ENCODE measurements at places on chromosomes 7 and 10.

- DNase-seq = no peak
Observed at GRCh38 chr10:43596546-43596945, 9.7 kb upstream of the ZNF485 start.

- DNase-seq = no peak
Observed at GRCh38 chr7:38217672-38218071, 39.6 kb downstream of the STARD3NL start.

- DNase-seq = no peak
Observed at GRCh38 chr10:113554214-113554613, 1.4 kb downstream of the HABP2 start.

DNA sequence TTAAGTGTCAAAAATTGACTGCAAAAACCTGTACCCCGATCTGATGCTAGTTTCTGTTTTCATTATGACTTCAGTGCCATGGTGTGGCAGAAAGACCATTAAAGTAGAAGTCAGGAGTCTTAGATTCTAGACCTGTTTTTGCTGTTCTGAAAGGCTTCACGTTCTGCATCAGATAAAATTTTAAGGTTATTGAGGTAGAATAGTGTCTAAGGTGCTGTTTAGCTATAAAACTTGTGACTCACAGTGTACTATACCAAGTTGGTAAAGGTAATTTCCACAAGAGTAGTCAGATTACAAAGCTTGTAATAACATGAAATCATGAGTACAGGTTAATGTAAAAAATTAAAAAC is 38.6 kb downstream of the ZNRF2 start:
- no peak for DNase-seq

GRCh38 chr7:118252087-118252486 is 27.6 kb downstream of the ANKRD7 start:
- no peak for DNase-seq

- DNase-seq = no peak
Observed at GRCh38 chr7:37932543-37932942, 12.1 kb downstream of the EPDR1 start.

DNA sequence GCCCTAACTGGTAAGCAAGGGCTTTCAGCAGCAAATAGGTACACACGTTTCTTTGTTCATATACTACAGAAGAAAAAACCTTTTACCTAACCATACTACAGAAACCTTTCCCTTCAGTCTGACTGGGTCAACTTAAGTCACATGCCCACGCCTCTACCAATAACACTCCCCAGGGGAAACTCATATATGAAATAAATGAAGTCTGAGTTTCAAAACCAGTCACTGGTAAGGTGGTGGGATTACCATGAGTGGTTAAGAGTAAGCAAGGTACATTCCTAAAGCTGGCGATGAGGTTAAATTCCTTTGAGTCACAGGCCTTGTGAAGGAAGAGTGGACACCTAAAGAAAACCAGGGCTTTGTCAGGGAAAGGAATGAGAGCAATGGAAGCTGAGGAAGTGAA is 21.4 kb upstream of the KIF20B start:
- no peak for DNase-seq

- DNase-seq = no peak
Observed at GRCh38 chr10:86968271-86968993, at the start of gene ADIRF. Gene ADIRF, plus strand, starts transcription at chr10:86968482. Its CDS starts 63 bp downstream, at chr10:86968545.

DNA sequence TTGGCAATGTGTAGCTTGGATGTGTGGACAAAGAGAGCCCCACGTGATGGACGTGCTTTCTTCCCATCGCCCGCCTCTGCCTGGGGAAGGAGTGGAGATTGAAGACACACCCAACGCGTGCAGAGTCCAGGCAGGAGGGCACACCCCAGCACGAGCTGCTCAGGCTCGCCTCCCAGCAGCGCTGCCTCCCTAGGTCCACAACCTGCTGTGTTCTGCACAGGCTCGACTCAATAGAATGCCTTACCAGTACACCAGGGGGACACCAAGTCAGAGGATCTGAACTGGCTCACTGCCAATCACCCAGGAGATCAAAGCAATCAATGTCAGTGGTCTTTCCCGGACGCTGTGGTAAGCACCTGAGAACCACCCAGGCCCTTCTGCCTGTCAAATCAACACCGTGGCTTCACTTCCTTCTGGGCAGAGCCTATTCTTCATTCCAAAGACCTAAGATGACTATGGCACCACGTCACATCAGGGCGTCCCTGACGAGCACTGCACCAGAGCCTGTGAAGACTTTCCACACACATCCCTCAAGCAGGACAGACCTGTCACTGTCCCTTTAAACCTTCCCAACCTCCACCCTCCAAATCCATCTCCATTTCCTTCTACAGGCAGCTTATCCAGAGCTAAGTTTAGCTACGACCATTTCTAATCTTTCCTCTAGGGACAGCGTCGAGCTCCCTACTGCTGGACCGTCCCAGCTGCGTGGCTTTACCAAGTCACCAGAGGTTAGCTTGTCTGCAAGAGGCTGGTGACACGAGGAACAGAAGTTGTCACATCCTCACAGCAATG is 72.3 kb downstream of the AMZ1 start:
- DNase-seq = peak; percentile 67

- no peak for DNase-seq
Observed at GRCh38 chr10:92164036-92164696, 126.7 kb downstream of the CPEB3 start.

GRCh38 chr7:55194522-55194921 is 170.6 kb upstream of the LANCL2 start:
- DNase-seq = no peak

- DNase-seq = no peak
Observed at GRCh38 chr10:17021656-17022465, 107.8 kb downstream of the CUBN start.

- peak; percentile 4 for DNase-seq
Observed at GRCh38 chr10:79628988-79629954, 18.5 kb downstream of the SFTPA1 start.

- DNase-seq = no peak
Observed at GRCh38 chr7:81816312-81816711, 46.5 kb upstream of the HGF start.

DNA sequence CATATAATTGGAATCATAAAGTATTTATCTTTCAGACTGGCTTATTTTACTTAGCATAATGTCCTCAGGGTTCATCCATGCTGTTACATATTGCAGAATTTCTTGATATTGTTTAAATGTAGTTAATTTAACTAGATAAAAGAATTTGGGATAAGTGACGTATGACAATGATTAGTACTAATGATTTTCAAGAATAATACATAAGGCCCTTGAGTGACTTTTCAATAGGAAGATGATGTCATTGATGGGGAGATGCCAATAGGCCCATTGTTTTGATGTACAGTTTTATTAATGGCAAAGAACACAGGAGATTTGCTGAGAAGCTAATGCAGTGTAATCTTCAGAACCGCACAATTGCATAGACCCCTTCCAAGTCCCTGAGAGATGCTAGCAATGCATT is 537.4 kb upstream of the PHF14 start:
- DNase-seq = no peak

DNA sequence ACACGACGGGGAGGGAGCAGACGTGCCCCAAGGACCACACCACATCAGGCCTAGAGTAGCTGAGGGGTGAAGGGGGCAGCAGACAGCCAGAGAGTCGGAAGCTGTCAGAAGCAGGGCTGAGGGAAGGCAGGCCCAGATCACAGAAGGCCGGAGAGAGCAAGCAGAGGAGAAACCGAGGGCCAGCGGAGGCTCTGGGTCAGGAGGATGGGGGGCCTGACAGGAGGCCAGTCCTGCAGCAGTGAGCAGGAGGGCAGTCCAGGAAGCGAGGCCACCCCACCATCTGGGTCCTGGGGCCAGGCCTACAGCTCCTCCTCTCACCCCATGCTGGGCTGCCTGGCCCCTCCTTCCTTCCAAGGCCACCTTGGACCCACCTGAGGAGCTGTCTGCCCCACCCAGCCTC is 20.3 kb downstream of the SLIT1 start:
- DNase-seq = no peak

DNA sequence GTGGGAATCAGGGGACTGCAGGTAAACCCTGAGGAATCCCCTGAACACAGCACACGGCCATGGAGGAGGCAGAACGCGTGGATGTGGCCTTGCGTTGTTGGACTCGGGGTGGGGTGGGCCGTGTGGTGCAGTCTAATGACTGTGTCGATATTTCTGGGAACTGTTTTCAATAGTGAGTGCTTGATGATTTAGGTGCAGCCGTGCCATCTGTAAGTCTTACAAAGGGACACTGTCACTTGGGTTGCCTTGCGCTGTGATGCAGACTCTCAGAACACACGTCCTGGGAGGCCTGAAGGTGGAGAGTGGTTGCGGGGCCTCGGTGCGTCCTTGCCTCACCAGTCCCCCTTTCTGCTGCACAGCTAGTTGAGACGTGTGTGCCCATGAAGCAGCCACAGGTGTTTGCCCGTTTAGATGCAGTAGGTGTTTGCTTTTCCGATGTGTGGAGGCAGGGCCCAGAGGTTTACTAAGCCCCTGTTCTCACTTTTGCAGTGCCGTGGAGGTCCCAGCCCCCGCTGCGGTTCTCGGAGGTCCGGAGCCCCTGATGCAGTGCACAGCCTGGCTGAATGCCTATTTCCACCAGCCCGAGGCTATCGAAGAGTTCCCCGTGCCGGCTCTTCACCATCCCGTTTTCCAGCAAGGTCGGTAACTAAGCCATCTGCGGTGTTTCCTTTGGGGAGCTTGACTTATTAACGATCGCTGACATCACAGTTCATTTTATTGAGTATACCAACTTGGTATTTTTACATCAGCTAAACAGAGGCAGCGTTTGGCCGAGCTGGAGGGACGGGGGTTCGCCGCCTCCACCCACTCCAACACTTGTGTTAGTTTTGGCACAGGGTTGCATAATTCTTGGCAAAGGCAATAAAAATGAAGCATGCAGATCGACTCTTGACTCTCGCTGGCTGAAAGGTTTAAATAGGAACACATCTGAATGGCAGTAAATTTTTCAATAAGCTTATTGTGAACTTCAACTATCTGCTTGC is 240.7 kb downstream of the MGMT start:
- peak; percentile 20 for DNase-seq

GRCh38 chr10:1184541-1185430 is 128.6 kb downstream of the WDR37 start:
- no peak for DNase-seq

DNA sequence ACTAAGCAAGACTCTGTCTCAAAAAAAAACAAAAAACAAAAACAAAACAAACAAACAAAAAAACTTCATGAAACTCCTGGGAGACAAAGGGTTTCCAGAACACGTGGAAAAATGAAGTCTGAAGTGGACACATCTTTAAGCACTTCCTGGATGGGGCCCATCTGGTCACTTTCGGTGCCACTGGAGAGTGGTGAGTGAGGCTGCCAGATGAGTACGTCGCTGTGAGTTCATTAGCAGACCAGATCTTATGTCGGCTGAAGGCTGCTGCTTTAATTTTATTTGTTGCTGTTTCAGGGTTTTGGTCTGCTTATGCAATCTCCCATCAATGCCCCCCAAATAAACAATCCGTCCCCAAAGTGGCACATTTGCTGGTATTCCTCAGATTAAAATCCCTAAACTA is 64.4 kb downstream of the NPTX2 start:
- DNase-seq = no peak

DNA sequence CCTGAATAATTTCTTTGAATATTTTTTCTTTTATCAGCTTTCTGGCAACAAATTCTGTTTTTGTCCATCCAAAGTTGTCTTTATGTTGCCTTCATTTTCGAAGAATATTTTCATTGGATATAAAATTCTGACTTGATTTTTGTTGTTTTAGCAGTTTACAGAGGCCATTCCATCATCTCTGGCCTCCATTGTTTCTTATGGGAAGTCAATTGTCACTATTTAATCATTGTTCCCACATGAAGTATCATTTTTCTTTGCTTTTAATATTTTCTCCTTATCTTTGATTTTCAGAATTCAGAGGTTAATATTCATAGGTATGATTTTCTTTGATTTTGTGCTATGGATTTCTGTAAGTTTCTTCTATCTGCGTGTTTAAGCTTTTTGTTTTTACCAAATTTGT is 512.6 kb downstream of the LRMDA start:
- DNase-seq = no peak

- peak; percentile 87 for DNase-seq
Observed at GRCh38 chr7:98760201-98760651, 109.6 kb downstream of the TMEM130 start.

- no peak for DNase-seq
Observed at GRCh38 chr7:16940776-16941175, 59.0 kb upstream of the AGR3 start.

- DNase-seq = no peak
Observed at GRCh38 chr7:115708013-115708341, 322.6 kb downstream of the TFEC start.

GRCh38 chr7:134018306-134018705 is 108.8 kb upstream of the LRGUK start:
- no peak for DNase-seq

- DNase-seq = no peak
Observed at GRCh38 chr7:129678606-129679005, 67.1 kb downstream of the NRF1 start.

GRCh38 chr10:22305721-22306120 is 10.5 kb upstream of the COMMD3 start:
- DNase-seq = peak; percentile 85

GRCh38 chr7:35253710-35254495 is at the start of gene TBX20:
Gene TBX20, minus strand, starts transcription at chr7:35254100. Its CDS starts 480 bp downstream, at chr7:35253620.
- DNase-seq = peak; percentile 65

All from fibroblast of skin of back (primary cell).